ENCODE measurements at places on chromosomes 11 and 22.
A peak's percentile ranks its signal among the peaks of the same experiment; 100 is the strongest.

GRCh38 chr22:29217827-29218757 lies 12.4 kb downstream of the EMID1 start:
- ATAC-seq: no peak

GRCh38 chr11:48013269-48013901 lies 33.0 kb downstream of the PTPRJ start:
- ATAC-seq: peak; percentile 3

DNA sequence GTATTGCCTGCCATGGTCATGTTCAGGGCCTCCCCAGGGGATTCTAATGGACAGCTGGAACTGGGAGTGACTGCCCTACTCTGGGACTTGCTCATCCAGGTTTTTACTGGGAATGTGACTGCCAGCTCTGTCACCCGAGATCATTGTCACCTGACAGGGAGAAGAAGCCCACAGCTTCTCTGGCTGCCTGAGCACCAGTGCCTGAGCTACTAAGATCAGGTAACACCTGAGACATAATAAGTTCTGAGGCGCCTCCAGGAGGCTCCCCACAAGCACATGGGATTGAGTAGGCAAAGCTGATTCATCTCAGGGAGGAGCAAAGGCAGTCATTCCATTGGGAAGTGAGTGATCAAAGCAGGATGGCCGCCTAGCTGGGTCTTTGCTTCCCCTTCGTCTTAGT lies 84.2 kb upstream of the GALNT18 start:
- no peak for ATAC-seq

DNA sequence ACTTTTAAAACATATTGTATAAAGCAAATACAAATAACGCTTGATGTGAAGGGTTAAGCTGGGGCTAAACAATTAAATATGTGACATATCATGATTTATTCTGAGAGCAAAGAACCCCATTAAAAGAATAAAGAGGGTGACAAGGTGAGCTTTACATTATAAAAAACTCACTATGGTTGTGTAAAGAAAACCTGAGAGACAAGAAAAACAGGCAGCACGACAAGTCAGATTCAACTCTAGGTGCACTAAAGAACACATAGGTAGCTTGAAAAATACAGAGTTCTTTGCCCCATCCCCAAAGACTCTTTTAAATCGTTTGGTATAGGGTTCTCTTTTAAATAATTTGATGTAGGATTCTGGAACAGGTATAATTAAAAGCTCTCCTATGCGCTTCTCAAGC lies 63.5 kb downstream of the LUZP2 start:
- no peak for ATAC-seq

DNA sequence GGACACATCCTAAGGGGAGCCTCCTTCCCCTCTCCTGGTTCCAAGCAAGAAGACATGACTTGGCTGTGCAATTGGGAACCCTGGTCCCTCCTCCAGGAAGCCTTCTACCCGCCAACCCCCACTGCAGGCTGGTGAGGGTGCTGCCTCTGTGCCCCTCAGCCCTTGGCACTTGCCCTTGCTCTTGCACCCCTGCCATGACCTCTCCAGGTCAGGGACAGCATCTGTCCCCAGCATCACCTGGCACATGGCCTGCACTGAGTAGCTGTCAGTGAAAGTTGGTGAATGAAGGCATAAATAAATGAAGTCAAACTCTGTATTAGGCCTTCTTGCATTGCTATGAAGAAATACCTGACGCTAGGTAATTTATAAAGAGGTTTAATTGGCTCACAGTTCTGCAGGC lies 1.9 kb upstream of the GTSE1 start:
- no peak for ATAC-seq

- no peak for ATAC-seq
Observed at GRCh38 chr22:35215993-35216392, 41.3 kb upstream of the HMGXB4 start.

- no peak for ATAC-seq
Observed at GRCh38 chr11:125441648-125442410, 54.2 kb downstream of the FEZ1 start.

GRCh38 chr11:43690929-43691725 lies 10.6 kb downstream of the HSD17B12 start:
- ATAC-seq: no peak

- ATAC-seq: no peak
Observed at GRCh38 chr11:16881074-16881709, 133.0 kb downstream of the PLEKHA7 start.

DNA sequence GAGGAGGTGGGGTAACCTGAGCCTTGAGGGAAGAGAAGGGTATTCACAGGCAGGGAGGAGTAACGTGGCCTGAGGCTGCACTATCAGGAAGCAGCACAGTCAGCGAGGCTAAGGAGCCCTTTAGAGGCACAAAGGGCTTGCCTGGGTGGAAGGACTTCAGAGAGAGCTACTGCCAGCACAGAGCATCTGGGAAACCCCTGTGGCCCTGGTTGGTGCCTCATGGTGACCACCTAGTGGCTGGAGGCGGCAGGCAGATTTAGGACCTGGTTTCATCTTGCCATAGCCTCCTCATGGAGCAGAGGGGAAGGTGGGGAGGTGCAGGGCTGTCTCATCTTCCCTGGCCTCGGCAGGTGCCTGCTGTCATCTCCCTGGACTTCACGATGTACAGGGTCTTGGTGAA lies 64.5 kb downstream of the MPPED1 start:
- ATAC-seq: no peak

- peak; percentile 43 for ATAC-seq
Observed at GRCh38 chr11:22521226-22521625, 104.4 kb downstream of the FANCF start.

GRCh38 chr22:46958658-46959057 lies 196.2 kb downstream of the TBC1D22A start:
- ATAC-seq: no peak

DNA sequence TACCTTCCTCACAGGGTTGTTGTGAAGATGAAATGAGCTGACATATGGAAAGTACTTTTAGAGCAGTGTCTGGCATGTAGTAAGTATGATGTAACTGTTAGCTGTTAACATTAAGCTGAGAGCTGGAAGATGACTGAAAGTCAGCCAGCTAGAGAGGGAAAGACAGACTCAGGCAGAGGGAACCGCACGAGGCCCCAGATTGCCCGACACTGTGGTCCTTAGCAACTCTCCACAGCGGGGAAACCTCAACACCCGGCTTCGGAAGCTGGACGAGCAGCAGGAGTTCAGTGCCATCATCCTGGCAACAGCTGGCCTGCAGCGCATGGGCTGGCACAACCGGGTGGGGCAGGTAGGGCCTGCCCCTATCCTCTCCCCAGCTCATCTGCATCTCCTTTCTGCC lies 6.5 kb downstream of the HMBS start:
- ATAC-seq: no peak

- no peak for ATAC-seq
Observed at GRCh38 chr11:70810133-70810532, 411.8 kb downstream of the CTTN start.

DNA sequence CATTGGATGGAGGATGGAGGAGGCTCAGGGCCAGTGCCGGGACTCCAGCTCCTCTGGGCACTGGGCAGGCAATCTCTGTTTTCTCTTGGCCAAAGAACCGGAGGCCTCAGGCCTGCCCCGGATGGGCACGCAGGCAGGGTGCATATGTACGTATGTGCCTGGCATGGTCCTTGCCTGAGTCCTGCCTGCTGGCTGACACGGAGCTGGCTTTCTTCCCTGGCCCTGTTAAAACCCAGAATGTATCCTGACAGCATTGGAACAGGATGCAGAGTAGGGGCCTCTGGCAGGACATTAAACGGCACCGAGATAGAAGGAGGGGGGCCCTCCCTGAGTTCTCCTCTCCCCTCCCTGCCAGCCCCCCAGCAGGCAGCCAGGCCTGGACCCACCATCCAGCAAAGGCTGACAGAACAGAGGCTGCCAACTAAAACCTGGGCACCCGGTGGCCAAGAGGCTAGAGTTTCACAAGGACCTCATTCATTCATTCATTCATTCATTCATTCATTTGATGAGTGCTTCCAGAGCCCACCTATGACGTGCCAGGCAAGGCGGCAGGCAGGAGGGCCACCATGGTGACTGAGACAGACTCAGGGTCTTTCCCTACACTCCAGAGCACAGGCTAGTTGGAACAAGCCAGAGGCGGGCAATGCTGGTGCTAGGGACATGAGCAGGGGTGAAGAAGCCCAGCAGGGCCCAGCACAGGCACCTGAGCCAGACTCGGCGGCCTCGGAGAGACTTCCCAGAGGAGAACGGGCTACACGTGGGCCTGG lies 28.8 kb downstream of the FLRT1 start:
- no peak for ATAC-seq

- peak; percentile 27 for ATAC-seq
Observed at GRCh38 chr11:95711945-95712221, 77.7 kb downstream of the FAM76B start.

GRCh38 chr11:77088236-77089003 lies 14.2 kb upstream of the OMP start:
- ATAC-seq: no peak

- no peak for ATAC-seq
Observed at GRCh38 chr11:123371506-123372297, 58.4 kb upstream of the GRAMD1B start.

DNA sequence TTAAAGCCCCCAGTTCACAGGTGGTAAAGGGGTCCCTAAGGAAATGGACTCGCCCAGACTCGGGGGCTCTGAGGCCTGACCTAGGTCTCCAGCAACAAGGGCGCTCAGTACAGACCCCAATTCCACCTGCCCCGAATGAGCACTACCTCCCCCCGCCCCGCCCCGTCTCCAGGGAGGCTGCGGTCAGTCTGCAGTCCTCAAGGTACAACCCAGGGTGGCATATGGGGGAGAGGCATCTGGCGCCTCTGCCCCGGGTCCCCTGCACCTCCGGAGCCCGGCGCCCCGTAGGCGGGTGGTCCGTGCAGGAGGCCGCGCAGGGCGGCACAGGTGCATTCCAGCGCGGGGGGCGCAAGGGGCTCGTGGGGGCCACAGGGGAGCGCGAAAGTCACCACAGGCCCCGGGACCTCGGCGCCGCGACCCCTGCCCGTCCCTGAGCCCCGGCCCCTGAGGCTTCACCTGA lies 361 bp downstream of the CTSD start:
- ATAC-seq: peak; percentile 31

DNA sequence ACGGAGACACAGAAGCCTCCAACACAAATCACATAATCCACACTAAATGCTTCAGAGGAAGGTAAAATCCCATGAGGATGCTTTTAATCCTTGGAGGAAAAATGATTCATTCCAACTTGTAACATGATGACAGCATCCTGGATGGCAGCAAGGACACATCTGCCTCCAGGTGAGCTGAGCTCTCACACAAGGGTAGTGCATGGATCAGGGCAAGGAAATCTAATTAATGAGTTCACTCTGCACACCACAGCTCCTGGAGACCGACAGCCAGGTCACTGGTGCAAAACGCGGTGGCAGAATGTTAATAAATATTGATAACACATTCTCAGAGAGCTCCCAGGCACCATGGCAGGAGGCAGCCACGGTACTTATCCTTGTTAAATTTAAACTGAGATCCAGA lies 40.3 kb upstream of the CYP2D6 start:
- no peak for ATAC-seq

- ATAC-seq: peak; percentile 4
Observed at GRCh38 chr22:38570779-38571364, 889 bp upstream of the DMC1 start.

- no peak for ATAC-seq
Observed at GRCh38 chr11:65036931-65037330, 4.1 kb upstream of the SAC3D1 start.

Measured in activated CD4-positive, CD25-positive, alpha-beta regulatory T cell treated with anti-CD3 and anti-CD28 coated beads, Interleukin-2, amount 50 U/mL, for 24 hours (primary cell).